Ascending aorta (tissue), 2 donors: ENCODE measurements at places on chromosomes 4 and X.
A peak's percentile ranks its signal among the peaks of the same experiment; 100 is the strongest.

DNA sequence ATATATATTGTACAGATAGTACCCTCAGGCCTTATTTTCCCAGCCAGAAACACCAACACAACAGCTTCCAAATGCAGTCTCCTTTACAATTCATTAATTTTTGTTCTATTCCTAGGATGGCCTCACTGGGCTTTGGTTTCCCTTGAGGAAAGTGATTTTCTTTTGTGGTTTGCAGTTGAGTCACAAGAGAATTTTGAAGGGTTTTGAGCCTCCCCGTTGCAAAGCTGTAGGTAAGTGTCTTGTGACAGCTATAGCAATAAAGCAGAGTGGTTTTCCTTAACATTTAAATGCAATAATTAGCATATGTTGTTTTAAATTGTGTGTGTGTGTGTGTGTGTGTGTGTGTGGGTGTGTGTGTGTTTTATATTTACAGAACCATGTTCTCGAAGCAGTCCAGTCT, 54.1 kb upstream of the WDR17 start:
- DNase-seq: no peak

- DNase-seq: no peak
These were observed 278.9 kb upstream of the GIMD1 start for GRCh38 chr4:106647451-106647850.

DNA sequence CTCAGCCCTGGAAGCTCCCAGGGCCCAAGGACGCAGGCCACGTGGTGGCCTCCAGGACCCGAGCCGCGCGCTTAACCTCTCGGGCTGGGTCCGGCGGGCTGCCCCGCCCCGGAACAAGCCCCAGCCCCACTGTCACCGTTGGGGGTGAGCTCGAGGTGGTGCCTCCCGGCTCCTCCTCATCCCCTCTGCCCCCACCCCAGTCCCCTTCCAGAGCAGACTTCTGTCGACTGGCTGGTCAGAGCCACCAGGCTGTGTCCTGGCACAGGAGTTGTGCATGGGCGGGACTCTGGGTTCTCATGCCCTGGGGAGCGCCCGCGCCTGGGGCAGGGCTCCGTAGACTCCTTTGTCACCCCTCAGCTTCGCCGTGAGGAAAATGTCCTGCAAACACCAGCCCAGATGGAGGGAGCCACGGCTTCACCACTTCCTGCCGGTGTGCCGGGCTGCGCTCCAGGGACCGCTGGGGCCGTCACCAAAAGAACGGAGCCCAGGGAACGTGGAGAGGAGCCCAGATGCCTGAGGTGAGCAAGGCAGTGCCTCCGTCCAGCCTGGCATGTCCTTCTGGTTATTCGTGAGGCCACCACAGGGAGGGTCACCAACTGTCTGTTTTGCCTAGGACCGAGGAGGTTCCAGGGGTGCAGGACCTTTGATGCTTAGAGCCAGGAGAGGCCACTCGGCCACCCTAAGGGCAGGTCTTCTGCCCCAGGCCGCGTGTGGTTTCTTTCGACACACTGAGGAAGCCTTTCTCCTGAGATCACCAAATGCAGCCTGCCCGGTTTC, 7.1 kb upstream of the RGS12 start:
- no peak for DNase-seq

DNA sequence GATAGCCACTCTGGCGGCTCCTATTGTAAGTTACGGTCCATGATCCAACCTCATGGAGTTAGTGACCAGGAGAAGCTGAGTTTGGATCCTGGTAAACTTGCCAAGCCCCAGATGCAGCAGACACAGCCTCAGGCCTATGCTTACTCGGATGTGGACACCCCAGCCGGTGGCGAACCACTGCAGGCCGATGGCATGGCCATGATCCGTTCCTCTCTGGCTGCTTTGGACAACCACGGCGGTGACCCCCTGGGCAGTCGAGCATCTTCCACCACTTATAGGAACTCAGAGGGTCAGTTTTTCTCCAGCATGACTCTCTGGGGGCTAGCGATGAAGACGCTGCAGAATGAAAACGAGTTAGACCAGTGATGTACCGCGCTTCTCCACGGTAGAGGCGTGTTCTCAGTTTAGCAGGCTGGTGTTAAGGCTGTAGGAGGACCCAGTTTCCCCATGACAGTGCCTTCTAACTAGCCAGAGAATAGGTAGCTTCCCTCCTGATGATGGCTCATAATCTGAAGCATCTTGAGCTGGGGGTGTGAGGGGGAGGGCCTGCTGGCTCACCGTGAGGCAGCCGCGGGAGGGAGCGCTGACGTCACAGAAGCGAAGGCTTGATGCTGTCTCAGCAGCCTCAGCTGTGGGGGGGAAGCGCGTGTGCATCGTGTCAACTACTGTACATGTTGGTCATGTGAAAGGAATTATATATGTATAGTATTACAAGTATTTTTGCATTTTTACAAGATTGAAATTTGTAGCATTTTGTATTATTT, 31.1 kb downstream of the ZBTB49 start:
- no peak for DNase-seq

DNA sequence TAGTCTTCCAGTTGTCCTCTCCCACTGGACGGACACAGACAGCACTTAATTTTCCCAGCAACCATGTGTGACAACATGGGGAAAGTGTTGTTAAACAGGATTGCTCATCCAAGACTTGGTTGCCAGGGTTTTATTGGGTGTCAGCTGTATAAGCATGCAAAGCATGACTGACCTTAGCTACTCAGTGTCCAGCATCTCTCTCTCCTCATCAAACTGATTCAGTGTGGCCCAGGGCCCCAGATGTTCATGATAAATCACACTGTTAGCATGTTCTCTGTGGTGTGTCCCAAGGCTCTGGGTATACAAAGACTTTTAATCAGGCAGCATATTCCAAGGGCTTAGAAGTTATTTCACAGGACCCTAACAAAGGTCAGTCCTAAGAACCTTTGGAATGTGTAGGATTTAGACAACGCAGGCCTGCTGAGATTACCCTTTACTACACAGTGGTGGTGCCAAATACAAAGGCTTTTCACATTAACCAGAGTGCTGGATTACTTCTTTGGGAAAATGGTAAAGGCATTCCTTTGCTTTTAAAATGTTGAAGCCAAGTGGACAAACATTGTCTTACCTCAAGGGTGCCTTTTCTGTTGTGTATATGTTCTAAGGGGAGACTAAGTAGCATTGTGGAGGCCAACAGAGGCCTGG, 213.3 kb downstream of the GLUD2 start:
- no peak for DNase-seq

DNA sequence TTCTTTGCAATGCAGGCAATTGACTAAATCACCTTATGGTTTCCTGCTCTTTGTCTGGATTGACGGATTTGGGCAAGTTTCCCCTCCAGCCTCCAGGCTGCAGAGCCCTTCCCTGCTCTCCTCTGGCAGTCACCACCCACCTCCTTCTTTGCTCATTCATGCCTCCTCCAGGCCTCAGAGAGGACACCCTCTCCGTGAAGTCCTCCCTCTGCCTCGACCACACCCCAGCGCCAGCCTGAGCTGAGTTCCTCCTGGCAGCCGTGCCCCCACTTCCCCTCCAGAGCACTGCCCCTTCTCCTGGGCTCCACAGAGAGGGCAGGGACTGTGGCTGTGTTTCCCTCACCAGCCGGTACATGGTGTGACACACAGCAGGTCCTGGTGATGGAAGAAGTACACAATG, 53.7 kb downstream of the DCTD start:
- DNase-seq: no peak

DNA sequence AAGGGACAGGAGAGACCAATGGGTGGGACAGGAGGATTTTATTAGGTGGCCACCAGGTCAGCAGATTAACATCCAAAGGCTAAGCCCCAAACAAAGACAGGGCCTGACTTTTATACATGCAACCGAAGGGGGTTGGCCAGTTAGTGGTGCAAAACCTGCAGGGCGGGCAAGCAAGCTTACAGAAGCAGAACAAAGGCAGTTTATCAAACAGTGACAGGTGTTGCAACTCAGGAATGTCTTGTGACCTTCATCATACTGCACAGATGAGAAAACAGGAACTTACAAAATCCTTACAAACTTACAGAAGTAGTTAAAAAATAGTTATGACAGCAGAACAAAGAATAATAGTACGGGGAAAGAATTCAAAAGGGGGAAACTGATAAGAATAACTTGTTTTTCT, 708.1 kb downstream of the GLUD2 start:
- DNase-seq: no peak

- no peak for DNase-seq
These were observed 11.2 kb upstream of the AMOT start for GRCh38 chrX:112851806-112852205.

DNA sequence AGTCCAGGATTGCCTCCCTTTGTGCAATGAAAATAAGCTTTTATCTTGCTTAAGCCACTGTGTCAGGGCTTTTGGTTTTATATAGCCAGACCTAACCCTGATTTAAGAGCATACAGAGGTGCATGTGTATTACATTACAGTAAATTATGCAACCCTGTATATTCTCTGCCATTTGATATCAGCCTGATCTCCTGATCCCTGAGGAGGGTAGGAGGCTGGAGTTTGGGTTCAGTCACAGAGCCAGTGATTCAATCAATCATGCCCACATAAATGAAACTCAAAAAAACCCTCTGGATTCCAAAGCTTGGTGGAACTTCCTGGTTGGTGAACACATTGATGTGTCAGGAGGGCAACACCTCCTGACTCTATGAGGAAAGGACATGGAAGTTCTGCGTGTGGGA, 7.3 kb upstream of the KLHL8 start:
- no peak for DNase-seq

DNA sequence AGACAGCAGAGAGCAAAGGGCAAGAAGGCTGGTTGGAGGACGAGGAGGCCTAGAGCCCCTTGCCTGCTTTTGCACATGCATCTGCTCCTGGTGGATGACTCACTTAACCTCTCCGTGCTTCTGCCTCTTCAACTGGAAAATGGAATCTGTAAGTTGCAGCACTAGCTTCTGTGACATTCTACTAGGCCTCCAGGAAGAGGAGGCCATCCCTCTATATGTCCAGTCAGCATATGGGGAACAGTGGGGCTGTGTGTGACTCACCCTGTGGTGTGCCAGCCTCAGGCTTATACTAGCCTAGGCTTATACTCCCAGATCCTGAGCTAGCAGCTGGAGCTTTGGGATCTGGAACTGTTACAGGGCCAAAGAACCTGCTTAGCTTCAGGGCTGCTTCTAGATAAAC, 36.0 kb downstream of the RTL9 start:
- no peak for DNase-seq

DNA sequence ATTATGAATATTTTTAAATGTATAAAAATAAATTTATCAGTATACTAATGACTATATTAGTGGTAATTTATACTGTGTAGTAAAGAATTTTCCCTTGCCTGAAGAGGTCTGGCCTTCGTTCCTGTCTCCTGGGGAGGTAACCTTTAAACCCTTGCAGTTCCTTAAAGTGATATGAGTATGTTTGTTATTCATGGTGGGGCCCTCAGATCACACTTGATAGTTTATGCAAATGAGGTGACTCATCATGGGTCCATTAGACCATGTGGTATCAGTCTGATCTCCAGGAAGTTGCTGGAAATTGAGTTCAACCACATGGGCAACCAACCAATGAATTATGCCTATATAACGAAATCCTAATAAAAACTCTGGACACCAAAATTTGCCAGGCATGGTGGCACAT, 904.1 kb downstream of the RPA4 start:
- DNase-seq: no peak

GRCh38 chrX:46178763-46179162, 366.5 kb downstream of the ZNF674 start:
- no peak for DNase-seq

GRCh38 chr4:167831855-167832254, 260.5 kb upstream of the ANXA10 start:
- no peak for DNase-seq

- DNase-seq: no peak
These were observed 81.7 kb upstream of the BMP2K start for GRCh38 chr4:78694457-78694787.

DNA sequence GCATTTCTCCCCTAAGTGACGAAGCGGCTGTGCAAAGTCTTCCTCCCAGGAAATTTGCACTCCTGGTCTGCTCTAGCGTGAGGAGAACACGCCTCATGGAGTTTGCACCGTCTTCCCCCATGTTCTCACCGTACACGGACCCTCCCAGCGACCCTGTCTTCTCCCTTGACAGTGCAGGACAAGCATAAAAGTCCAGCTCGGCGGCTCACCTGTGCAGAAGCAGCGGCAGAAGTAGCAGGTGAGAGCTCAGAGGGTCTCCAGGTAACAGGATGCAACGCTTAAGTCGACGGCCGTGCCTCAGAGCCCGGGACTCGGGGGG, 314 bp downstream of the P2RY8 start:
- peak; percentile 61 for DNase-seq

- no peak for DNase-seq
These were observed 145.6 kb downstream of the ARX start for GRCh38 chrX:24870143-24870542.

DNA sequence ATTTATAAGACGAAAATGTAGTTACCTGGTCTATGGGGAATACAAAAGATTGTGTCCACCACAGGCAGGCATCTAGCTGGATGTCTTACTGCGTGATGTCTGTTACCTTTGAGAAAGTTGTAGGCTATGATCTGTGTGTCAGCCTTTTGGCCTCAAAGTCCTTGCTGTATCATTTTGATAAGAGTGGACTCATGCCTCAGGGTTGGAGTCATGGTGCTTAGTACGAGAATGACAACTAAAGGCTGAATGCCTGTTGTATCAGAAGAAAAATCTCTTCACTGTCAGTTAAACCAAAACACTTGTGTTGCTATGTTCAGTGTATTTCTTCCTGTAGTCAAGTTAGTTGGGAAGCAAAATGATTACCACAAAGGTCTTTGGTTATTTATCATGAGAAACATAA, 226.2 kb downstream of the ARHGAP10 start:
- no peak for DNase-seq

DNA sequence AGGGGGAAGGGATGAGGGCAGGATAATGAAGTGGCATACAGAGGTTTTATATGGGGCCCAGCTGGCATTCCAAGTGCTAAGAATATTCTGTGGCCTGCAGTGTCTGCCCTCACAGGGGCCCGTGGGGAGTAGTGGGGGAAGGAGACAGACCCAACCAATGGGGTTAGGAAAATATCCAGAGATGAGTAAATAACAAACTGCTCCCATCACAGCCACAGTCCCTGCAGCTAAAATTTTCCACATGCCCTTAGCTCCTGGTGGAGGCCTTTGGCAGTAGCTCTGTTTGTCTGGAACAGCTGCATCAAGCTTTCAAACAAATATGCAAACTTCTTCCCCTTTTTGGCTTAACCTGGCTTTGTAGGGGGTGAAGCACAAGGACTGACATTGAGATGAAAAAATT, 3.1 kb downstream of the SRPX2 start:
- DNase-seq: no peak
